ENCODE measurements at places on chromosomes 4 and X.

- DNase-seq, result no peak
Observed at GRCh38 chr4:150439451-150439933, 142.5 kb upstream of the MAB21L2 start.

DNA sequence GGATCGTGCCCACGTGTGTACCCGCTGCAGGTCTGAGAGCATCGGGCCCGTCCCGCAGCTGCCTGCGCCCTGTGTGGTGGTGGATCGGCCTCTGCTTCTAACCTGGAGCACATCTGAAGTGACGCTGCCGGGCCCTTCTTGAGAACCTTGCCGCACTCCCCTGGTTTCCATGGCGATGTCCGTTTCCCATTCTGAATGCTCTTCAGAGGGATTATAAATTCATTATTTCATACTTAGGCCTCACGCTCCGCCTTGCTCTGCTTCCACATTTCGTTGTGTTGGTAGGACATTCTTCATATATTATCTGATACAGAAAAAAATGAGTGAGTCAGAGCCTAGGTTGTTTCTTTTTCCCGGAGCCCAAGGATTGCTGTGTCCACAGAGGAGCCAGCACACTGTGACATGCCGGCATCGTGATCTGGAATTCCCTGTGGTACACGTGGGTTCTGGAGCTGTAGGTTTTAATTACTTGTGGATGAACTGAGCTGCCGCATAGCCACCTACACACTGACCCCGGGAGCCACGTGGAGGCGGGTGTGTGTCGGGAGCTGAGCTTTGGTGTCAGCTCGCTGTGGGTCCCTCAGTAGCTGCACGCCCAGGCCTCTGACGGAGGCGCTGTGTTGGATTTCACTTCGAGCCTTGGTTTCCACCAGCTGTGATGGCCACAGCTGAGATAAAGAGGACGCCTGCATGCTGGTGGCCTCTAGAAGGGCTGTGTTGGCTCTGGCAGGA, 63.4 kb downstream of the PSAPL1 start:
- DNase-seq, result no peak

- DNase-seq, result peak; percentile 11
Observed at GRCh38 chrX:14508025-14508690, 21.2 kb upstream of the GLRA2 start.

DNA sequence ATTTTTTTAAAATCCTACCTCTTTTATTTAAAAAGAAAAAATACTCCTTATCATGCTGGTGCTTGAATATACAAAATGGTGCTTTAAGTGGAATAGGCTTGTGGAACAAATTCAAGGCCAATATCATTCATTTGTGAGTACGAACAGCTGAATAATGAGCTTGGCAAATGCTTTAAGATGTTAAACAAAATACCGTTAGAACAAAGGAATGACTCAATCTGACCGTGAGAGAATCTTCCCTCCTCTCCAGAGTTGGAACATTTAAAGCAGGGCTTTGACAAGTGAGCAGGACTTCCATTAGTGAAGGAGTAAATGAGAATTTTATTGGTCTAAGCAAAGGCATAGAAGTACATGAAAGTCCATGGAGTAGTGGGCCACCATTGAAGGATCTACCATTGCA, 74.5 kb downstream of the DCLK2 start:
- DNase-seq, result peak; percentile 61

DNA sequence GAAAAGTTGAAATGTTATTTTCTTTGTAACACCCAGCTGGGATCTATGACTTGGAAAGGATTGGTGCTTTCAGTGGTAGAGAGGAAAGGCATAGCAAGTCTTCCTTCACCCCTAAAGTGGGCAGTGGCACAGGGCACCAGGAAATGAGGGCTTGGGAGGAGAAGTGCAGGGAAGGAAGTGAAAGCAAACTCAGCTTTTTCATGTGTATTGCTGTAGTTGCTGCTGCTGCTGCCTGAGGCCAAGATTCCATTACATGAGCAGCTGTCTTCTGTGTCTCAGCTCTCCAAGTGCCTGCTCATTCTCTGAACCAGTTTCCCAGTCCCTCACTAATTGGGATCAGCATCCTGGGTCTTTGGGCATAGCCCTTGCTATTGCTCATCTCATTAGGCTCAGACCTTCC, 2.6 kb downstream of the HCCS start:
- DNase-seq, result no peak

- peak; percentile 0 for DNase-seq
Observed at GRCh38 chrX:119008110-119008744, 33.8 kb downstream of the LONRF3 start.

DNA sequence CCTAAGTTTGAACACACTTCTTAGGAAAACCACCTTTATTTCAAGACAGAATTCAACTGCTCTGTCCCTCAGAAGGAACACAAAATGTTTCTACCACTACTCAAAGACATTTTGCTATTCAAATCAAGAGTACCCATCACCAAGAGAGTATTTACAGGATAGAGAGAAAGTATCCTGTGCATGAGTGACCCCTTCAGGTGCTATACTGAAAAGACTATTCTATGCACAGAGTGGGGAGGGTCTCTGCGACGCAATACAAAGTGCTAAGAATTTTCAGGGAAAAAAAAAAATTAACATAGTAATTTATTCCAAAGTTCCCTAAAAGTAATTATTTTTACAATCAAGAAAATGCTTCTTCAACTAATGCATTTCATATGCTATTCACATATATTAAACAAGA, 346.4 kb upstream of the FAM241A start:
- peak; percentile 23 for DNase-seq

DNA sequence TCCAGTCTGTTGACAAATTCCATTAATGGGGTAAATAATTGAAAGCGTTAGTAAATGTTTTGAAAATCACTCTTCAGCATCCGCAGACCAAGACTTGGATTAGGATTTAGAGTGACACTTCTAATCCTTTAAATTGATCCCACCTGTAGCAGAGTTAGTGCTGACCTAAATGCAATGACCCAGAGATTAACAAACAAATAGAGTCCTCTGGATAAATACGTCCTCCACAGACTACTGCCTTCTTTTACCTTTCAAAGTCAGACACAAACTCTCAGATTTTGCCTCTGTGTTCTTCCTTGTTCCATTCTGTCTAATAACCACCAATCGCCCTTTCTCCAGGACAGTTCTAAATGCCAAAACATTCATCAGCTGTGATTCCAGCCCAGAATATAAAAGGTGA, at the start of gene GUCY2F:
Gene GUCY2F, minus strand, starts transcription at position 101 of the 400 bp plus-strand sequence. CDS start 6,150 bp downstream, outside the sequence.
- DNase-seq, result no peak

DNA sequence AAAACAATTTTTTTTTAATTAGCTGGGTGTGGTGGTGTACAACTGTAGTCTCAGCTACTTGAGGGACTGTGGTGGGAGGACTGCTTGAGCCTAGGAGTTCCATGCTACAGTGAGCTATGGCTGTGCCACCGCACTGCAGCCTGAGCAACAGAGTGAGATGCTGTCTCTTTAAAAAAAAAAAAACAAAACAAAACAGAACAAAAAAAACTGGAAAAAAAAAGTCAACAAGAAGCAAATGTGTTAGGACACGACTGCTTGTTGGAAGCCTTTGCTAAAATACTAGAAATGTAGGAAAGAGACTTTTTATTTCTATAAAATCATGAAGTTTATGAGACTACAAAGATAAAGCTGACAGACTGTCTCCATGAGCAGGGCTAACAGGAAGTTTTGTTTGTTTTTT, 87.2 kb downstream of the SH3RF1 start:
- DNase-seq, result no peak

DNA sequence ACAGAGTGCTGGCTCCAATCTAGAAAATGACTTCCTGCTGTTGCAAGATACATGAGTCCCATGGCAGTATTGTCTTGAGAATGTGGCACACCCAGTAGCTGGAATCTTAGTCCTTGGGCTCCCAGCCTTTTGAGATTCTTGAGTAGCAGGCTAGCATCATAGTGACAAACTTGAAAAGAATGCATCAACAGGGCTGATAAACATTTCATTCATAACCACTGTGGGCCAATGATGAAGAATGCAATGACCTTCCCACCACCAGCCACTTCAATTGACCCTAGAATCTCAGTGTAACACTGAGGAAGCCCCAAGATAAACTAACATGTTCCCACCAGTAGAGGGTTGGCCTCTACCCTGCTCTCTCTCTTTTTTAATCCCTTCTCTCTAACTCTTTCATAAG, 329.3 kb downstream of the GBA3 start:
- DNase-seq, result peak; percentile 95

- DNase-seq, result no peak
Observed at GRCh38 chrX:56788229-56788628, 59.2 kb downstream of the NBDY start.

DNA sequence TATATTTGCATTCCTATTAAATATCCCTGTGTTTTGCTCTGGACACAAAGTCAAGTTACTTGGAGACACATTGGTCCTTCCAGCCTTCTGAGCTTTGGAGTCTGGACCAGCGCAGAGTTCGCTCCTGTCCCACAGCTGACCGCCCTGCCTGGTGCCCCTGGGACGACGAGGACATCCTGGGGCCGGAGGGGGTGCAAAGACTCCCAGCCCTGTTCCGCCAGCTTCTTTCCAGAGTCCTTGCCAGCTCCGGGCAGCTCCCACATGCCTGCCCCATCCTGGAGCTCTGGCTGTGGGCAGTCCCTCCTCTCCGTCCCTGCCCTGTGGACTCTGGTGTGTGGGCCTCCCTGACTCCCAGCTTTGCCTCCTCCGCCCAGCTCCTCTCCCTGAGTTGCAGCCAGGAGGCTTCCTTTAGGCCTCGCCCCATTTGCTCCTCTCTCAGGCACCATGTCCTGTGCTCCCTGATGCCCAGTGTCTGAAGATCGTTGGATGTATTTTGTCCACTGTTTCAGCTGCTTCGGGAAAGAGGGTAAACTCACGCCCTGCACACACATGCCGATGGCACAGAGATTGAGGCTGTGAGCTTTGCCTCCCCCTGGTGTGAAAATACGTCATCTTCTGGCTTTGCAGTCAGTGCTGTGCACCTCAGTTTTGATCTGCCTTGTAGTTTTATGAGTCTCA, 4.9 kb upstream of the PCGF3 start:
- DNase-seq, result no peak

DNA sequence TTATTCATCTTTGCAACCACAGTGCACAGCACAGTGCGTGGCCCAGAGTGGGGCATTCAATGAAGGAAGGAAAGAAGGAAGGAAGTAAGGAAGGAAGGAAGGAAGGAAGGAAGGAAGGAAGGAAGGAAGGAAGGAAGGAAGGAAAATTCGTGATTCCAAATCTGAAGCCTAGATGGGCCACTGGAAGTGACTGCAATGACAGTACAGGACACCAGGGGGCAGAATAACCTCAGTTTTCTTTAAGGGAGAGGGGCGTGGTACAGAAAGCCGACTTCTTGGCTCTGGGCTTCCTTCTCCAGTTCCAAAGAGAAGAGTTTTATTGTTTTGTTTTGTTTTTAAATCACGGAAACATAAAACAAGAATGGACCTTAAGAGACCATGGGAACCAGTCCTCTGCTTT, 47.8 kb downstream of the APLN start:
- DNase-seq, result peak; percentile 18

DNA sequence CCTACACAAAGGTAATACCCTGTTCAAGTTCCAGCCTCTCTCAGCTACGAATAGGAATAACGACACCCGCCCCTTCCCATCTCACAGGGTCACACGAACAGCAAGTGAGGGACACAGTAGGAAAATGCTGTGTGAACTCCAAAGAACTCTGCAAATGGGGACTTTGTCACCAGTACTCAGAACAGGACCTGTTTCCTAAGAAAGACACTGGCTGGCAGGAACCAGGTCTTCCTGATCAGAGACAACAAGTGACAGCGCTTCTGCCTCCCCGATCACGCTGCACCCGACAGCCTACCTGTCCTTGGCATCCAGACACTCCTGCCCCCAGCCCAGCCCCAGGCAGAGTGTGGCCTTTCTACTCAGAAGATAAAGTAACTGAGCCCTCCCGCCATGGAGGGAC, 14.2 kb downstream of the DCTD start:
- no peak for DNase-seq

DNA sequence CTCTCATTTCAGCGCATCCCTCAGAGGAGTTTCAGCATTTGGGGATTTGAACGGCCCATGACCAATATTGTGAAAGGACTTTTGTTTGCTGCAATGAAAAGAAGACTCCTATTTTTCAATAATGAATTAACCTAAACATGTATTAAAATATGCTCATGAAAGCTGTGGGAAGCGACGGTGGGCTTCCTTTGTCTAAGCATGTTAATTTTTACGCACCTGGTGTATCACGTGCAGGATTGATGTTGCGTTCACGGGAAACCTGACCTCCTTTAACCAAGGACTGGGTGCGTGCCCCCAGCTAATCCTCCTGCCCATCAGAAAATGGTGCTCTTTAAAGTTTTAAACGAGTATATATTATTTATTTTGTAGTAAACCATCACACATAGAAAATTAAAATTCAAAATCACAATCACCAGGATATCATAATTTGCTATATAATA, 590 bp upstream of the CCDC110 start:
- no peak for DNase-seq

DNA sequence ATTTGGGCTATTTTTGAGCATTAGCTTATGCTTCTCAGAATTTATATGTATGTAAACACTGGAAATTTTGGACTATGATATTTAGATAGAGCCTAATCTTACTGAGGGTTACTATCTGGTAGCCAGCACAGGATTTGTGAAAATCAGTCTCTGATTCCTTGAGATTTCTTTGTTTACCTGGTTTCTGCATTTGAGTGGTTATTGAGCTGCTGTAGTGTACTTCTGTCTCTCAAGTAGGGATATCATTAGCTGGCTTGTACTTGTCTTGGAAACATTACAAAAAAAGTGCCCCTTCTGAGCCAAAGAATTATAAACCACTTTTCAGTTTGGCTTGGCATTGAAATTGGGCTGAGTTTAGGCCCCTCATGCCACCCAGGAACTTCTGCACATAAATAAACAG, 49.7 kb downstream of the TLL1 start:
- DNase-seq, result no peak

DNA sequence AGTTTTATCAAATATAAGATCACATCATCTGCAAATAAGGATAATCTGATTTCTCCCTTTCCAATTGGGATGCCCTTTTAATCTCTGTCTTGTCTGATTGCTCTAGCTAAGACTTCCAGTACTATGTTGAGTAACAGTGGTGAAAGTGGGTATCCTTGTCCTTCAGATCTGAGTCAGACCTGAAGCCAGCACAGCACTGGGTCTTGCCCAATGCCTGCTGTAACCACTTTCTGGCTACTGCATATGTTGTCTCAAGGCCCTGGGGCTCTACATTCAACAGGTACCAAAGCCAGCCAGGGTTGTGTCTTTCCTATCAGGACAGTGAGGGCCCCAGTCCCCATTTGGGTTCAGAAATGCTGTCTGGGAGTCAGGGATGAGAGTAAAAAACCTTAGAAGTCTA, 90.3 kb downstream of the CYSLTR1 start:
- no peak for DNase-seq

GRCh38 chrX:16772460-16772859, 13.8 kb upstream of the TXLNG start:
- peak; percentile 32 for DNase-seq

GRCh38 chr4:100517864-100518341, at the start of gene EMCN:
TSS of gene EMCN (minus strand) at chr4:100518022. CDS start at chr4:100517914, 108 bp downstream.
- DNase-seq, result no peak

- peak; percentile 51 for DNase-seq
Observed at GRCh38 chr4:41319553-41319952, 62.8 kb downstream of the UCHL1 start.

DNA sequence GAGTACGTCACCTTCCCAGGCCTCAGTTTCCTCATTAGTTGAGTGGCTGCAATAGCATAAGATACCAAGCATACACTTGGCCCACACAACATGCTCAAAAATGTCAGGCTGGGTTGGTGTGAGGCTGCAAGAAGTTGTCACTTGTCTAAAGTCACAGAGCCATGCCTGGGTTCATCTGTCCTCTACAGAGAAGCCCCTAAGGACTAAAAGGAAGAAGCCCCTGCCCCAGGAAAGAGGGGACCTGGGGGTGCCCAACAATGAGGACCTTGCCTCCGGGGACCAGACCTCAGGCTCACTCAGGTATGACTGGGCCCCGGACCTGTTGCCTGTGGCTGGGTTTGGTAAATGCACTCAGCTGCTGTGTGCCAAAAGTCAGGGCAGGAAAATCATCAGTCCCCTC, 82.7 kb downstream of the CRMP1 start:
- DNase-seq, result no peak

Data from A172 (cell line).